ENCODE measurements at places on chromosomes 5 and 9.

- DNase-seq: no peak
Observed at GRCh38 chr9:122200960-122201595, 27.7 kb downstream of the LHX6 start.

DNA sequence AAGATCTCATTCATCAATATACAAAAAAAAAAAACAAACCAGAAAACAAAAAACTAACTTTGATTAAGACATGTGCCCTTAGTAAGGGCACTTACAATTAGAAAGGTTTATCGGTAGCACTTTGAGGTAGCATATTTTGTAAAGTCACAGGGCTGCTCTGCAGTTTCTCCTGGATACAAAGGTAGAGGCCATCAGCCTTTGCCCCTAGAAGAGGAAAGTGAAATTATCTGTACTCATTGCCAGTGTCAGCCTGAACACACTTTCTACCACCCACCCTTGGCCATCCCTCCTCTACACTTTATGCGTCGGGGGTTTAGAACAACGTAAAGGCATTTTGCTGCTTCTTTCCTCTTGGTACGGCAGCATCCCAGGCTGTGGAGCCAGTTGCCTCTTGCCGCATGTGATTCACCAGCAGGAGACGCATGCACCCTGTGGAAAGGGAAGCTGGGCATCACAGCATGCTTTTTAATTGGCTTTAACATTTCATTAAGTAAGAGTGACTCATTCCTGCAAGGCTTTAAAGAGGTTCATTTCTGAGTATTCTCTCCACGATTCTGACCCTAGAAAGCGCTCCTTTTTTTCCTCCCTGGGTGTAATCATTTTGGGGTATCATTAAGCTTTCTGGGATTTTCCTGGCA lies 84.6 kb downstream of the CEMIP2 start:
- no peak for DNase-seq

- DNase-seq: no peak
Observed at GRCh38 chr5:156687514-156687913, 162.6 kb upstream of the PPP1R2B start.

GRCh38 chr5:157877821-157878220 lies 18.9 kb upstream of the CLINT1 start:
- no peak for DNase-seq

DNA sequence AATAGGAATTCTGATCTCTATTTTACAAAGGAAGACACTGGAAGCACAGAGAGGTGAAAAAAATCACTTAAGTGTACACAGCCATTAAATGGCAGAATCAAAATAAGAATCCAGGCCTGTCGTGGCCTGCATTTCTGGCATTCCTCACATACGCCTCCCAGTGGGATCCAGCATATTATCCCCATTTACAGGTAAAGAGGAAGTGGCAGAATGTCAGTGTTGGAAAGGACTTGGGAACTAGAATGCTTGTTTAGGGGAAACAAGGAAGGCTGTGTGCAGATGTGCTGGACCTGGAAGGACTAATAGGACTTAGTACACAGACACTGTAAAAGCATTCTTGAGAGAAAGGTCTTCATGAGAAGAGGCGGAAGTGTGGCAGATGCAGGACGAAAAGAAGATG lies 241.8 kb downstream of the TRIM32 start:
- DNase-seq: no peak

- no peak for DNase-seq
Observed at GRCh38 chr5:157506981-157507780, 47.2 kb downstream of the NIPAL4 start.

DNA sequence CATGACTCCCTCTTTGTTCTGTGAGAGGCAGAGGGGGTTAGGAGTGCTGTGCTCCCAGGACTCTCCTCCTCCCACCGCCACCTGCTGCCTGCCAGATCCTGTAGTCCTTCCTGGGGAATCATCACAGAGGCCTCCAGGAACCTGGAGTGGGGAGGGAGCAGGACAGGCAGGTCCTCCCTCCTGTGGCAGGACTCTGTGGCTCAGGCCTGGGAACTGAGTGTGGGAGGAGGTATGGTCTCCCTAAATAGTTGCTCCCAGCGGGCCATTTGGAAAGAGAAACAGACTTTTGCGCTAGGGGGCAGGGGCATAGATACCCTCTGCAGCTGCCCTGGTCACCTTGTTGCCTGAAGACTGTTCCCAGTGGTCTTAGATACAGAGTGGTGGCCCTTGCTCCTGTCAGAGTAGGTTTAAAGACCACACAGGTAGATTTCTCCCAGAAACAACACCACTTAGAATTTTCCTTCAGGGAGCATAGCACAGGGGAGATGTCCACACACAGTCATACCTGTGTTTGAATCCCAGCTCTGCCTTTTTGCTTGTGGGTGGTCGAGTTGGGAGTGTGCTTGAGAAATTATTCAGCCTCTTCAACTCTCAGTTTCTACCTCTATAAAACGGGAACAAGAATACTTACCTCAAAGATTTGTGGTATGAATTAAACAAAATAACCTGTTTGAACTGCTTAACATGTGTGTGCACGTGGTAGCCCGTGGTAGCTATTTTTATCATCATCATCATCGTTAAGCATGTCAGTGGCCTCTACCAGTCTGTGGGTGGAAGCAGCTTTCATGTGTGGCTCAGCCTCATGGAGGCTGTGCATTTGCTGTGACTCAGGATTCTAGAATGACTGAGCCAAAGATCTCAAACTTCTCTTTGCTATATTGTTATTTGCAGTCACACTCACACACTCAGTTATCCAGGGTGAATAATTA lies 55.8 kb downstream of the SLC22A5 start:
- DNase-seq: peak; percentile 80

DNA sequence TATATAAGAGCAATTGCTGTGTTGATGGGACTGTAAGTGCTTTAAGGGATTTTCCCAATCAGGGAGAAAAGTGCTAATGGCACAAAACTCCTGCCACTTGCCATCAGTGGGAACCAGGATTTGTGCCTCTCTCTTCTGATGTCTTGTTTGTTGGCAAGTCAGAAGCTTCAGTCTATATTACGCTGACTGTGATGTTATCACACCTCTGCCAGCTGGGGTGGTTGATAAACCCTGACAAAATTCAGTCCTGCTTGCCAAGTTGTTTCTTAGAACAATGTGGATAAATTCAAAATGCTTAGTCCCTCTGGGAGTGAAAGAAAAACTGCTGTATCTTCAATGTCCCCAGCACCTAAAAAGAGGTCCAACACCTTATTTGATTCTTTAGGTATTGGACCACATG lies 161.4 kb upstream of the FBXL7 start:
- no peak for DNase-seq
